Melanocyte of skin (primary cell): ENCODE measurements at places on chromosomes 3 and 15. TPM values are rescaled to one million over a fixed set of nuclear protein-coding genes. Genes with fewer than 3 reads are reported as not detected.

The MRAS gene
- total RNA-seq = 68.9 and 88.6 TPM in 2 replicates

The PLA2G4F gene
- total RNA-seq = under 0.01 TPM in 1 of 2 replicates, not detected in the other

The ZKSCAN7 gene
- total RNA-seq = 5.0 and 7.1 TPM in 2 replicates

The COL6A5 gene
- under 0.01 TPM in 1 of 2 replicates, not detected in the other for total RNA-seq

The RTP4 gene
- 47.0 and 58.3 TPM in 2 replicates for total RNA-seq

The IL1RAP gene
- total RNA-seq = 85.3 and 117 TPM in 2 replicates

The LINGO1 gene
- 4.0 and 9.1 TPM in 2 replicates for total RNA-seq

The TMEM212 gene
- total RNA-seq = not detected in 2 replicates

The CSTA gene
- total RNA-seq = 0.34 TPM in 1 of 2 replicates, not detected in the other

The GUCA1C gene
- not detected in 2 replicates for total RNA-seq

The MORC1 gene
- 0.34 and 0.36 TPM in 2 replicates for total RNA-seq

The FEZF2 gene
- total RNA-seq = not detected in 2 replicates

The HYAL1 gene
- 0.67 and 0.93 TPM in 2 replicates for total RNA-seq

The TRPM1 gene
- 240 and 285 TPM in 2 replicates for total RNA-seq

The GRIP2 gene
- not detected in 2 replicates for total RNA-seq

The MME gene
- total RNA-seq = 363 and 442 TPM in 2 replicates

The POLQ gene
- 13.6 and 15.0 TPM in 2 replicates for total RNA-seq

The EHD4 gene
- 50.3 and 68.9 TPM in 2 replicates for total RNA-seq

The EEFSEC gene
- total RNA-seq = 7.0 and 7.1 TPM in 2 replicates

The SUCNR1 gene
- not detected in 2 replicates for total RNA-seq

The TMEM40 gene
- not detected in 2 replicates for total RNA-seq

The GPR62 gene
- not detected in 2 replicates for total RNA-seq

The PLCD1 gene
- total RNA-seq = 10.0 and 18.9 TPM in 2 replicates

The SLC22A13 gene
- total RNA-seq = 0.33 TPM in 1 of 2 replicates, not detected in the other

The PDHB gene
- total RNA-seq = 45.1 and 80.3 TPM in 2 replicates

The SUSD5 gene
- 7.9 and 11.7 TPM in 2 replicates for total RNA-seq

The GNAI2 gene
- 229 and 230 TPM in 2 replicates for total RNA-seq

The ZNF619 gene
- total RNA-seq = 6.7 and 6.9 TPM in 2 replicates

The COL7A1 gene
- 1.8 and 2.1 TPM in 2 replicates for total RNA-seq

The NOX5 gene
- 0.15 TPM in 1 of 2 replicates, not detected in the other for total RNA-seq

The NRROS gene
- total RNA-seq = 14.5 and 16.0 TPM in 2 replicates

The TNNC1 gene
- total RNA-seq = not detected in 2 replicates

The ZNF385D gene
- 0.33 TPM in 1 of 2 replicates, not detected in the other for total RNA-seq

The WNT7A gene
- total RNA-seq = not detected in 2 replicates

The SNAPC5 gene
- total RNA-seq = 16.0 and 21.0 TPM in 2 replicates

The SNTN gene
- not detected in 2 replicates for total RNA-seq

The TM6SF1 gene
- not detected in 2 replicates for total RNA-seq

The SLC6A20 gene
- not detected in 2 replicates for total RNA-seq

The GPR171 gene
- total RNA-seq = not detected in 2 replicates

The XIRP1 gene
- not detected in 2 replicates for total RNA-seq

The FBN1 gene
- 56.8 and 66.2 TPM in 2 replicates for total RNA-seq

The ZNF860 gene
- total RNA-seq = 2.9 and 5.0 TPM in 2 replicates

The IL16 gene
- 14.2 and 16.0 TPM in 2 replicates for total RNA-seq

The EPHA6 gene
- not detected in 2 replicates for total RNA-seq

The KNG1 gene
- total RNA-seq = not detected in 2 replicates

The SLC24A5 gene
- total RNA-seq = 614 and 1,301 TPM in 2 replicates

The CMSS1 gene
- total RNA-seq = 14.8 and 16.4 TPM in 2 replicates

The SPSB4 gene
- under 0.01 TPM in 1 of 2 replicates, not detected in the other for total RNA-seq

The CPLX3 gene
- not detected in 2 replicates for total RNA-seq

The MYLK gene
- 13.4 and 61.4 TPM in 2 replicates for total RNA-seq

The PGBD4 gene
- 1.7 TPM in 2 replicates for total RNA-seq

The CXCR6 gene
- total RNA-seq = not detected in 2 replicates

The OR5K1 gene
- not detected in 2 replicates for total RNA-seq

The WWTR1 gene
- 66.6 and 91.5 TPM in 2 replicates for total RNA-seq

The GDPGP1 gene
- 12.0 and 13.1 TPM in 2 replicates for total RNA-seq

The NMNAT3 gene
- 0.69 and 1.1 TPM in 2 replicates for total RNA-seq

The MCF2L2 gene
- 0.62 and 0.67 TPM in 2 replicates for total RNA-seq

The ISLR gene
- total RNA-seq = not detected in 2 replicates

The RPP25 gene
- 29.6 and 31.3 TPM in 2 replicates for total RNA-seq
